ENCODE measurements at places on chromosomes 5 and 9. TPM values are rescaled to one million over a fixed set of nuclear protein-coding genes. Genes with fewer than 3 reads are reported as not detected.

The SPATA31E1 gene
- total RNA-seq = not detected

DNA sequence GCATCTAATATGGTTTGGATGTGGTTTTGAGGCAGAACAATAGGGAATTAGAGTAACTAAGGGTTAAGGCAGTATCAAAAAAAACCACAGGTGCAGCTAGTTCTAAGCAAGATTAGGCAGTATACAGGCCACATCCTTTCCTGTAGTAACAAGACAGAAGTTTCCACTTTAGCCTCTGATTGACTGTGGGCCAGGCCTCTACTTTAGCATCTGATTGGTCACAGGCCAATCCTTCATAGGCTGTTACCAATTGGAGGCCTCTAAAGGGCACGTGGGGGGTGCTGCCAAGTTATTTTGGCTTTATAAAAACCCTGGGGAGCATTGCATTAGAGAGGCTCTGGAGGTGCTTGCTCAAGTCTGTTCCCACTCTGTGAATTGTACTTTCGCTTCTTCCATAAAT lies 144.1 kb upstream of the ST8SIA4 start:
- DNase-seq = no peak

DNA sequence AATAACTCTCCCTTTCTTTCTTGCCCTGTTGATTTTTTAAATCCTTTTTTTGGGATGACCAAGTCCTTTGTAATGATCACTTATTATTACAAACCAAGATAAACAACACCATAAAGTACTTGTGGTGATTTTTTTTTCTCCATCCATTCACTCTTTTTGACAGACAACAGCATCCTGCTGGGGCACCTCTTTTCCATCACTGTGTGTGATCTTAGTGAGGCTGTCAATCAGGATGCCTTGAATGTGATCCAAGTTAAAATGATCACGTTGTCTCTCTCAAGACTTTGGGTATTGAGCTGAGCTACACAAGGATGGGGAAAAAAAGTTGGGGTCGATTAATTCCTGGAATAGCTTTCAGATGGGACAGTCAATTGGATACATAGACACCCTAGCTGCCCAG lies 73.6 kb upstream of the PPP2R2B start:
- DNase-seq = no peak

DNA sequence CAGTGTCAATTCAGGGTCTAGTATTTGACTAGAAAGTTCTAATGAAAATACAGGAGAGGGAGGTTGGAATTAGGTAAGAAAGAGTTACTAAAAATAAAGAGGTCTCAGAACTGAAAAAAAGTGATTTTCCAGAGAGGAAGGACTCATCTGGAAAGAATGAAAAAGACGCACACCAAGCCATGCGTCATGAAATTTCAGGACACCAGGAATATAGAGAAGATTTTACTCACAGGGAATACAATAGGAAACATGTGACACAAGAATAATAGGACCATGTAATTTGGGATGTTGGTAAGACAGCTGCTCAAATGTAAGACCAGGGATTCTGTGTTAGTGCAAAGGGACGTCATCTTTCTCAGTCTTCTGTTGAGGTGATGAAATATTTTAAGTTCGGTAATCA lies 224.7 kb downstream of the GDNF start:
- DNase-seq = no peak

The FSTL4 gene
- total RNA-seq = not detected

GRCh38 chr5:93219641-93220145 lies 361.3 kb downstream of the NR2F1-AS1 start:
- no peak for DNase-seq

- DNase-seq = no peak
Observed at GRCh38 chr9:137745541-137745991, 126.8 kb downstream of the EHMT1 start.

GRCh38 chr5:167863883-167864282 lies 427.6 kb upstream of the WWC1 start:
- DNase-seq = no peak

DNA sequence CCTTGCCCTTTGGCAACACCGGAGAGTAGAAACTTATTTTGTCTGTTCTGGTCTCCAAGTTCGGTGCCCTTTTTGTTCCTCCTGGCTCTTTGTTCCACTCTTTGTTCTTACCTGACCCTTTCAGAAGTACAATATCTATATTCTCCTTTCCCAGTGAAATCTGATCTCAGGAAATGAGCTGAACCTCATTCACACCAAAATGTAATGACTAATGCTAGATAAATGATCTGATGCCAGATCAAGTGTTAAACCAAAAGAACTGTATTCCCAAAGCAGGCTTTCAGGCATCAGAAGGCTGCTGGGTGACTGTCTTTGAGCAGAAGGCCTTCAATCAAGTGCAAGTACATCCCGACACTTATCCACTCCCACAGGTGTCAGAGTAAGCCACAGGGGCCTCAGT lies 156.4 kb downstream of the SPOCK1 start:
- no peak for DNase-seq

GRCh38 chr9:121050128-121050988 lies at the start of gene C5:
TSS of gene C5 (minus strand) at chr9:121050275. CDS start at chr9:121050246, 29 bp downstream.
- DNase-seq = no peak

GRCh38 chr9:20408513-20408912 lies 213.8 kb downstream of the MLLT3 start:
- DNase-seq = no peak

The PCDHB10 gene
- 10.4 TPM for total RNA-seq

The SCGB3A2 gene
- total RNA-seq = not detected

The IL3 gene
- not detected for total RNA-seq

The GABRA1 gene
- total RNA-seq = not detected

DNA sequence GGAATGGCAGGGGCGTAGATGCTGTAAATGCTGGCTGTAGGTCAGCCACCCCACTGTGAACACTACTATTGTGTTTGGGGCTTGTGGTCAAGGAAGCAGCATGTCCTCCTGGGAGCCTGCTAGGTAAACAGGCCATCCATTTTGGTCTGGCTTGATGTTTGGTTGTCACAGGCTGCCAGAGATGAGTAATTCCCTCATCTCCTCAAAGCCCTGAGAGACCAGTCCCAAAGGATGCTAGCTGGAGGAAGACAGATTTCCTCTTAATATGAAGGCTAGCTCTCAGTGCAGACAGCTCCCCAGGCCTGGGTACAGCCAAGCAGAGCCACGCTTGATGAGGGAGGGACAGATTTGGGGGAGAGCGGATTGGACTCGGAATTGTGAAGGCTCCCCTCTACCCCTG lies 72.5 kb upstream of the MAP1B start:
- no peak for DNase-seq

The COL23A1 gene
- 12.3 TPM for total RNA-seq

The CDH9 gene
- not detected for total RNA-seq

DNA sequence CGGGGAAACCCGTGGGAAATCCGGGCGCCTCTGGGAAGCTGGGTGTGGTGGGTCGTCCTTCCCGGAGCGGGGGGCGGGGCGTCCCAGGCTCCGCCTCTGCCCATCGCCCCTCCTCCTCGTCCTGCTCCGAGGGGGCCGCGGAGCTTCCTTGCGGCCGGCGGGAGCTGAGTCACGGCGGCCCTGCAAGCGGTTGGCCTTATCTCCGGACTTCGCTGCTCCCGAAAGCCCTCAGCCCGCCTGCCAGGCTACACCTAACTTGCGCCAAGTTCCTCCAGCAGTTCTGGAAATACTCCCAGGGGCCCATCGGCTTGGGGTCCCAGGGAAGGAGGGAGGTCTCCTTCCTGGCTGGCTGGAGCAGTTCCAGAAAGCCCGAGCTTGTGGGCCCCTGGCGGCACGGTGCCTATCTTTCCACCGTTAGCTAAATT lies 54.1 kb upstream of the CDKN2AIPNL start:
- peak; percentile 85 for DNase-seq

The SLC23A1 gene
- total RNA-seq = not detected

GRCh38 chr9:93255494-93255867 lies 71.5 kb downstream of the WNK2 start:
- no peak for DNase-seq

GRCh38 chr5:115624994-115625393 lies 842 bp downstream of the TMED7 start:
- DNase-seq = no peak

GRCh38 chr5:102895234-102895633 lies 140.1 kb downstream of the PAM start:
- DNase-seq = no peak

The ZBED3 gene
- total RNA-seq = 29.4 TPM

- DNase-seq = no peak
Observed at GRCh38 chr9:103949096-103949495, 145.0 kb upstream of the SMC2 start.

The STPG3 gene
- not detected for total RNA-seq

DNA sequence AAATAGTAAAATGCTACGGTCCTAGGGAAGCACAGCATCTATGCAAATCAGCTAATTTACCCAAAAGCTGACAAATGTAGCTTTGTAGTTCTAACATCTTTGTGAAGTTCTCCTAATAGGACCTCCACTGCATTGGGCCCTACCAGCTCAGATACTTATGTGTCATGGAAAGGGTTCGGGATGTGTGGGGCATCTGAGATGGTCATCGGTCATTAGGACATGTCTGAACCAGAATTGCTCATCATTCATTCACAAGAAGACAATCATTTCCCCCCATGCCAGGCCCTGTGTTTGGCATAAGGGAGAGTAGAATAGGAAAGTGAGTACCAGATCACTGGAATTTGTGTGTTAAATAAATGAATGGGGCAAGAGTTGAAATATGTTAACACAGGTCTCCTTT lies 35.7 kb downstream of the PWWP2A start:
- DNase-seq = no peak

All from tibial nerve (tissue), 4 donors.